ENCODE measurements at places on chromosomes 11 and 22.

- no peak for DNase-seq
Observed at GRCh38 chr22:31176923-31177322, 16.9 kb downstream of the RNF185 start.

DNA sequence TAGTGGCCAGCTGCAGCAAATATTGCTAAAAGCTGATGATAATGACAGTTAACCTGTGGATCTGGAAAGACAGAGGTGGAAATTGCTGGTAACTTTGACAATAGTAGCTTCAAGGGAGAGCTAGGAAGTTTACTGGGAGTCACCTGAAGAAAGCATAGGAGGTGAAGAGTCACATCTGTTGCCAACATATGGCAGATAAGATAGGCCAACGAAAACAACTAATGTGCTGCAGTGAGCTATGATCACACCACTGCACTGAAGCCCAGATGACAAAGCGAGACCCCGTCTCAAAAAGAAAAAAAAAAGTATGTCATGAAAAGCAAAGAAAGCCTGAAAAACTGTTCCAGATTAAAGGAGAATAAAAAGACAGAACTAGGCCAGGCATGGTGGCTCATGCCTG lies 4.3 kb upstream of the PRDM10 start:
- no peak for DNase-seq

- DNase-seq, result no peak
Observed at GRCh38 chr22:42925598-42925997, 68.5 kb upstream of the ARFGAP3 start.

- no peak for DNase-seq
Observed at GRCh38 chr11:78030429-78031325, 7.6 kb upstream of the KCTD14 start.

GRCh38 chr22:28521451-28521850 lies 158.2 kb downstream of the TTC28 start:
- no peak for DNase-seq

- DNase-seq, result no peak
Observed at GRCh38 chr11:958101-958500, 32.4 kb downstream of the AP2A2 start.

- no peak for DNase-seq
Observed at GRCh38 chr11:1927026-1927847, 7.7 kb downstream of the TNNT3 start.

- no peak for DNase-seq
Observed at GRCh38 chr11:37504921-37505320, 906.9 kb upstream of the RAG2 start.

DNA sequence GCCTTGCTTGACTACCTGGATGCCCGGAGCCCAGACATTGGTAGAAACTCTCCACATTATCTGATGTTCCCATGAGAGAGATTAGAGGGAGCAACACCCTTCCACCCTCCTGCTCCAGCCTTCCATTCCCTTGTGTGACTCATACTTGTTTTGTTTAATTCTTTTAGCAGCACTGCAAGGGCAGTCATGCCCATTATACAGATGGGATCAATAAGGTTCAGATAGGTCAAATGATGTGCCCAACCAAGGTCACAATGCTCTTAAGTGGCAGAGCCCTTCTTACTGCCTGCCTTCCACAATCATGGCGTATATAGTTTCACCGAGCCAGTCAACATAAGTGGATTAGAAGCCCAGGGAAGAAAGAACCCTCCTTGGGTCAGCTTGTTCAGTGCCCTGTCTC lies 6.6 kb upstream of the CCDC134 start:
- DNase-seq, result no peak

- DNase-seq, result no peak
Observed at GRCh38 chr11:75565221-75565814, 3.3 kb downstream of the SERPINH1 start.

DNA sequence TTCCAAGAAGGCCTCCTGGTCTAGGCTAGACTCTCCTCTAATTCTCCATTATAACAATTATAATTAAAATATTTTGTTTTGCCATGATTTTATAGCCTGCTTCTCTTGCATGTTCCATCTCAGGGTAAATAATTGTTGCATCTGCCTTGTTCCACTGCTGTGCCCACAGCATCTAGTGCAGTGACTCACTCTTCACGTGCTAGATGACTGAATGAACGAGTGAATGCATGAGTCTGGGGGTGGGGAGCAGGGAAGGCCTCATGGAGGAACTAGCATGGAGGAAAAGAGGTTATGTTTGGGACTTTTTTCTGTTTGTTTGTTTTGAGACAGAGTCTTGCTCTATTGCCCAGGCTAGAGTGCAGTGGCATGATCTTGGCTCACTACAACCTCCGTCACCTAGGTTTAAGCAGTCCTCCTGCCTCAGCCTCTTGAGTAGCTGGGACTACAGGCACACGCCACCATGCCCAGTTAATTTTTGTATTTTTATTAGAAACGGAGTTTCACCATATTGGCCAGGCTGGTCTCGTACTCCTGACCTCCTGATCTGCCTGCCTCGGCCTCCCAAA lies 5.2 kb upstream of the OAF start:
- no peak for DNase-seq

GRCh38 chr22:50270666-50271394 lies 650 bp upstream of the MAPK11 start:
- DNase-seq, result peak; percentile 83

DNA sequence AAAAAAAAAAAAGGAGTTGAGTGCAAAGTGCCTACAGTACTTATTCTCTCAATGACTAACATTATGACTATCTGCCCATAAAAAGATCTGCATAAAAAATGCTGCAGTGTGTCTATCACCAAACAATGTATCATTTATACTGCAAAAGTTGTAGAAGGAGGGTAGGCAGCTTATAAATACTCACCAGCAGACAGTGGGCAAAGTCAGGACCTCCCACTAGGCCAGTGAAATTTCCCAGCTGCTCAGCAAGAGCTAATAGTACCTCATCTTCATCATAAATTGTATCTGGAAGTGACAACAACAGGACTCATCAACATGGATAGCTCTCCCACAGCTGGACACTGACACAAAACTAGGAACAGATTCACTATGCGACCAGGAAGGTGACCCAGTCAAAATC lies 1.6 kb downstream of the PPP2R1B start:
- DNase-seq, result no peak

GRCh38 chr22:39259666-39260065 lies 14.9 kb upstream of the PDGFB start:
- no peak for DNase-seq

- DNase-seq, result no peak
Observed at GRCh38 chr11:90178751-90179150, 44.1 kb downstream of the CHORDC1 start.

- DNase-seq, result no peak
Observed at GRCh38 chr11:115409116-115409670, 95.0 kb downstream of the CADM1 start.
